ENCODE measurements at places on chromosomes 3 and 15. TPM values are rescaled to one million over a fixed set of nuclear protein-coding genes. Genes with fewer than 3 reads are reported as not detected.

DNA sequence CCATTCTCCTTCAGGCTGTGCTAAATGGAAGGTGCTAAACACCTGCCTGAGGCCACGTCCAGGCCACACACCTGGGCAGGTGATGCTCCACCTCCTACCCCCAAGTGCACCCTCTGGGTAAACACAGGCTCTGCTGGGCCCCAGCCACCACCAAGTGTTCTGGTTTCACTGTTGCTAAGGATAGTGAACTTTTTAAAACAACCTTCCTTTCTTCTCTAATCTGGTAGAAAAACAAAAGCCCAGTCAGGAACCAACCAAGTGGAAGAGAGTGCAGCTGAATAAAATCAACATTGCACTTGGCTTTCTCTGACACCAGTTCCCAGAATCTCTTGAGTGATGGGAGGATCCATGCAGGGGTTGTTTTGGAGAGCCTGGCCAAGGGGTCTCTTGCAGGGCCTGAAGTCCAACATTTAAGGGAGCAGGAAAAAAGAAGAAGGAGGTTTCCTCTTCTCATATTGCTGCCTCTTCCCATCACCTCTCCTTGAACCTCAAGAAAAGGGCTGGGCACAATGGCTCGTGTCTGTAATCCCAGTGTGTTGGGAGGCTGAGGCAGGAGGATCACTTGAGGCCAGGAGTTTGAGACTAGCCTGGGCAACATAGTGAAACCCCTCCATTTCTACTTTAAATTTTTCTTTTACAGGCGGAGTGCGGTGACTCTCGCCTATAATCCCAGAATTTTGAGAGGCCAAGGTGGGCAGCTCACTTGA lies 26.2 kb upstream of the ATP13A3 start:
- DNase-seq, result no peak

DNA sequence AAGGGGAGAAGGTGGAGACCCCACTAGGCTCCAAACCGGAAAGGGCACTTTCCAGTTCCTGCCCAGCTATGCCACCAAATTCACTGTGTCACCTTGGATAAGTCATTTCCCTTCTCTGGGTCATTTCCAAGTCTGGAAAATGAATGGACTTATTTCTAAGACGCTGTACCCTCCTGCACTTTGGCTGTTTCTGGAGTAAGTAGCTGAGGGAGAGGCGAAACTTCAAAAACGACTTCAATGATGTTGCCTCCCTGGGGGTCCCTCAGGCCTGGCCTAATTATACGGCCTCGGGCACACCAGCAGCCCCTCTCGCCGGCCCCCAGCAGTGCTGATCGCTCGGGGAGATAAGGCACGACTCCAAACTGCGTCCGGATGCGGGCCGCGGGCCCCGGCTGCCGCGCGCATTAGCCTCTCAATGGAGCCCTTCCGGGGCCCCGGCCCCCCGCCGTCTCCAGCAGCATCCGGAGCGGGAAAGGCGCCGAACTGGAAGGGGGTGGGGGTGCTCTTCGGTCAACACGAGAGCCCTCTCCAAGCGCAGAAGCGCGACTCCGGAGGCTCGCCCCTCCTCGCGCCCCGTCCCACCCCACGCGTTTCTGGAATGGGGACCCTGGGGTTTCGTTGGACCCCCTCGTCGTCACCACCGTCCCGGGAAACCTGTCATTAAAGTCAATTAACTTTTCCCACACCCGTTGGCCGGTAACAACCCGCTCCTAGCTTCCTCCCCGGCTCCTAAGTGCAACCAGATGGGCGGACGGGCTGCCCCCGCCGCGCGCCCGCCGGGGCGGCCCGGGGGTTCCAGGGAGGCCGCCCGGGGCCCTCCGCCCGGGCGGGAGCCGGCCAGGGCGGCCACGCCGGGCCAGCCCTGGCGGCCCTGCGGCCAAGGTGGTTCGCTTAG lies 4.8 kb downstream of the HES1 start:
- DNase-seq, result peak; percentile 93

DNA sequence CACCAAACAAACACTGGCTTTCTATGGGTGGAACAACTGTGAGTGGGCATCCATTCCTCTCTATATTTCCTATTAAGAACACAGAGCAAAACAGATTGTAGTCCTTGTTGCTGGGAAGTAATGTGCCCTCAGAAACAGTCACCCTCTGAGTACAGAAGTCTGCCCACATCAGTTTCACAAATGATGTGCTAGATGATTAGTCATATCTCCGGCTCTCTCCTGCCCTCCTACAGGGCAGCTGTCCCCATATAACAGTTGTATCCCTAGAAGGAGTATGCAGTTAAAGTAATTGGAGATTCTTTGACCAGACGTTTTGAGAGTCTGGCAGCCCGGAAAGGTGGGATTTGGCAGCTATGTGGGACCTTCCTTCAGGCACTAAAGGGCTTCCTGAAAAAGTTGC lies 159.9 kb downstream of the APBA2 start:
- DNase-seq, result no peak

DNA sequence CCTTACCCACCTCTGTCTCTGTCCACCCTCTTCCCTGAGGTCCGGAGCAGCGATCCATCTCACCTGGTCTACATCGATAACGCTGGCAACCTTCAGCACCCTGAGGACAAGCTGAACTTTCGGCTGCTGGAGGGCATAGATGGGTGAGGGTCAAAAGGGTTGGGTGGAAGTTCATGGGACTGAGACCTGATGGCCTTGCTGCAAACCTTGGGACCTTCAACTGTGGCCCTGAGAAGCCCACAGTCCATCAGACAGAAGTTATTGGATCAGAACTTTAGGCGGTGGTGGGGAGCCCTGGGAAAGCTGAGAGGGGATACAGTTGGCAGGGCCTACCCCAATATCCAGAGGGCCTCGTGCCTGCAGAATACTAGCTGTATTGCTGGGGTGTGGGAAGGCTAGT lies 50.5 kb downstream of the POMGNT2 start:
- DNase-seq, result no peak

- DNase-seq, result peak; percentile 45
Measured at GRCh38 chr3:2810723-2811122, 299.5 kb downstream of the IL5RA start.

- DNase-seq, result no peak
Measured at GRCh38 chr15:52080706-52081392, 31.7 kb downstream of the BCL2L10 start.

DNA sequence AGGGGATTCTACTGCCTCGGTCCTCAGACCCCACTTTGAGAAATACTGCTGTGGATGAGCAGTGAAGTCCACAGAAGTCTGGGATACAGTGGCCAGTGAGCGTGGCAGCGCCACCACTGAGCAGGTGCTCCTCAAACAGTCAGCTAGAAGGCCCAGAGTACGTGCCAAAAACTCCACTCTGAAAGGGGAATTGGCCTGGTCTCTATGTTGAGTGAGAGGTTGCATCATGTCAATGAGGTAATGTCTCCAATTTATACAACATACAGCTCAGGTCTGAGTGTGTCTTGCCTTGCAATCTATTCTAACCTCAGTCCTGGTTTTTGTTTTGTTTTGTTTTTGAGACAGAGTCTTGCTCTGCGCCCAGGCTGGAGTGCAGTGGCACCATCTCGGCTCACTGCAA lies 53.3 kb upstream of the ETV5 start:
- no peak for DNase-seq

DNA sequence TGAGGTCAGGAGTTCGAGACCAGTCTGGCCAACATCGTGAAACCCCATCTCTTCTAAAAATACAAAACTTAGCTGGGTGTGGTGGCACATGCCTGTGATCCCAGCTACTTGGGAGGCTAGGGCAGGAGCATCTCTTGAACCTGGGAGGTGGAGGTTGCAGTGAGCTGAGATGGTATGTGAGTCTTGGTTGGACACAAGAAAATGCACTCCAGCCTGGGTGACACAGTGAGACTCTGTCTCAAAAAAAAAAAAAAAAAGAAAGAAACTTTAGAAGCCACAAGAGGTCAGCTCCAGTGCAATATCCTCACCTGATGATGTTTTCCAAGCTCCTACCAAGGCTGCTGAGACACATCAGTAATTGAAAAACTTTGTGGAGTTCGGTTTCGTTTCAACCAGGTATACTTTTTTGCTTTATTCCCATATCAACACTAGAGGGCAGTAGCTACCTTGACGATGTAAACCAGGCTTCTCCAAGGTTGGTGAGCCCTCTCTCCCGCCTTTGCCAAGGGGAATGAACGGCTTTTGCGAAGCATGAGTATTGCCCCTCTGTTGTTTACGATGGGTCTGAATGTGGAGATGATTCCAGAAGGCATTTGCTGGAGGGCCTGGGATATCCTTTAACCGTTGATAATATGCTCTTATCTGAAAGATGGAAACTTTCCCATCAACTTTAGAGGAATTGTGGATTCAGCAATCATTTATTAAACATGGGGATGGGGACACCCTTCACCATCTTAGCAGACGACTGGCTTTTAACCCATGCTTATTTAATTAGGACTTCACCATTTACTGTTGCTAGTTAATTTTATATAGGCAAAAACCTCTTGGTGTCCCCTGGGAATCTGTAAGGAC lies 202.8 kb downstream of the SV2B start:
- peak; percentile 92 for DNase-seq

DNA sequence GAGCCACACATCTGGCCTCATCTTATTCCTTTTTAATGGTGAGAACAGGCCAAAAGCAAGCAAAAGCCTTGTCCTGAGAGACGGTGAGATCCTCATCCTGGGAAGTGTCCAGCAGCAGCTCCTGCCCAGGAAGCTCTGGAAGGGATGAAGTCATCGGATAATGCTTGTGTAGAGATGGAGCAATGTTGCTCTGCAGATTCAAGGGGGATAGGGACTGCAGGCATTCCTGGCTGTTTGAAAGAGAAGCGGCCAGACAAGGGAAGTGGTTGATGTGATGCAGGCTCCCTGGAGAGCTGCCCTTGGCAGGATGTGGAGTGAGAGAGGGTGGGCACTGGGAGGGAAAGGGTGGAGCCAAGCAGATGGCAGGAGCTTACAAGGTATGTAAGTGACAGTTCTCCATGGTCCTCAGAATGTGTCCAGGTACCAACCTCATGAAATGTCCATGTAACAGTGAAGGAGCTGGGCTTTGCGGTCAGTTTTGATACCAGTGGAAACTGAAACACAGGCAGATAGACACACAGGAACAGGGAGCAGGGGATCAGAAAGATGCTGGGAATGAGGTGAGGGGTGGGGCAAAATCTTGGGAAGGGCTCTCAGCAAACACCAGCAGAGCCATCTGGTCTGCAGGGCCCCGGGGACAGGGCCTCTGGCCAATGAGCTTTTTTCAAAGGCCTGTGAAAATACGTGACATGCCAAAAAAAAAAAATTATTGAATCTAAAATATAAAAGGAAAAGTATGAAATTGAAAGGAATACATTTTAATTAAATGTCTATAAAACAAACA lies 32.2 kb upstream of the LACTB start:
- peak; percentile 70 for DNase-seq

VIPR1 gene
- 13.9 TPM for total RNA-seq

ANKRD63 gene
- total RNA-seq, result 0.74 TPM

DNA sequence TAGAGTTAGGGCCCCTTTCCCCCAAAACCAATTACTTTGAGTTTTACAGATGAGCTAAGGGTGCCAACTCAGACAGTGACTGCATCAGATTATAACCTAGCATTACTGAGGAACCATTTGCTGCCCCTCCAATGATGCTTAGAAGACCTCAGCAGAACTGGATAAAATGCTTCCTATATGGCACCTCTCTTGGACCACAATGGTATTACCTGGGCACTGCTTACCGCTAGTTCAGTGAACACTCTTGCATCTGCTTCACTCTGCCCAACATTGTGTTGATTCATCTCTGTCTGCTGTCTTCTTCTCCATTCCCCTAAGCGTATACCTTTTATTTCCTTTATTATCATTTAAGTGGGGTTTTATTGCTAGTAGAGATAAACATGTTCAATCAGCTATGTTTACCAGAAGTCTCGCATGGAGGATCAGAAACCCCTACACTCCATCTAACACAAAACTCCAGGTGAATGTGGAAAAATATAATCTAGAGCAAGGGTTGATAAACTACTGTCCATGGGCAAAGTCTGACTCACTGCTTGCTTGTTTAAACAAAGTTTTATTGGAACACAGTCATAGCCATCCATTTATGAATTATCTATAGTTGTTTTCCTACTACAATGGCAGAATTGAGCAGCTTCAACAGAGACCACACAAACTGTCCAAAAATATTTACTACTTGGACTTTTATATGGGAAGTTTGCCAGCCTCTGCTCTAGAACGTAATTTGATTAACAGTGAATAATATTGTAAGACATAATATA lies 100.2 kb upstream of the PTX3 start:
- no peak for DNase-seq

PATL2 gene
- total RNA-seq, result 0.35 TPM

- no peak for DNase-seq
Measured at GRCh38 chr15:54567408-54568035, 589.3 kb downstream of the UNC13C start.

IL16 gene
- total RNA-seq, result not detected

- DNase-seq, result no peak
Measured at GRCh38 chr15:31211353-31211752, 109.8 kb upstream of the TRPM1 start.

- no peak for DNase-seq
Measured at GRCh38 chr15:62896969-62897486, 145.5 kb upstream of the TPM1 start.

GRCh38 chr3:50044976-50045375 lies 43.7 kb upstream of the RBM5 start:
- no peak for DNase-seq

PSTPIP1 gene
- 0.80 TPM for total RNA-seq

- DNase-seq, result no peak
Measured at GRCh38 chr3:196288141-196288460, 575 bp upstream of the PCYT1A start.

GRCh38 chr3:132445817-132446216 lies 28.5 kb downstream of the DNAJC13 start:
- DNase-seq, result peak; percentile 12

LRRIQ4 gene
- not detected for total RNA-seq

GRCh38 chr15:99645951-99646350 lies 80.2 kb downstream of the MEF2A start:
- DNase-seq, result no peak

DNA sequence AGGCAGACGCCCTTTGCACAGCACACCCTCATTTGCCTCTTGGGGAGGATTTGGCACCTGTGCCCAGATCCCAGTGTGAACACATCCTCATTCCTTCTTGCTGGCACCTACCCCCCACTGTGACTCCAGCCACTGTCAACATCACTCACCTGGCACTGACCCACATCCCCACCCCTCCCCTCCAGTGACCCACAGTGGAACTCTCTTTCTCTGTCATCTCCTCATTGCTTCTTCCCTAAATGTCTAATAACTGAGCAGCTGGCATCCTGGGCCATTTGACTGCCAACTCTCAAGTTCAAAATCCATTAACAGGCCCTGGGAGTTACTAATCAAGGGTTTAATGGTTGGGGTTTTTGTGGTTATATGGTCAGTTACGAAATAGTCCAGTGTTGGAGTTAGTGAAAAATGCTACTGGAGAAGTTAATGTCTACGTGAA lies 14.4 kb downstream of the SNAPC5 start:
- DNase-seq, result no peak

MYO9A gene
- total RNA-seq, result 30.2 TPM

- no peak for DNase-seq
Measured at GRCh38 chr3:50165910-50166538, 10.9 kb downstream of the SEMA3F start.

- no peak for DNase-seq
Measured at GRCh38 chr3:30984855-30985749, 90.6 kb upstream of the GADL1 start.

DNA sequence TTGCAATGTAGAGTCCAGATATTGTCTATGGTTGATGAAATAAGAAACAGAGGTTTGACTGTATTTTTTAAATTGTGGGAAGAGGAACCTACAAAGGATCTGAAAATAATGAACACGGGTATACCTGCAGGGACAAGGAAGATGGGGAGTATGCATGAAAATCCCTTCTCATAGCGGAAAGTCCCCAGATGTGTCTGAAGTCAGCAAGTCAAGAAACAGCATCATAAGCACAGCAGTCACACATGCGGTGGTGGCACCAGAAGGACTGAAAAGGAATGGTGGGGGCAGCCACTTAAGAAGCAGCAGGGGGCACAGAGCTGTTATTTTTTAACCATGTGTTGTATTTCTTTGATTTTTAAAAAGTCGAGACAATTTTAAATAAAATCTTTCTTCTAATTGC lies 4.7 kb downstream of the MRPS11 start:
- no peak for DNase-seq

Measured in GM23338 (cell line).